ENCODE measurements at places on chromosomes 1 and 21.
A peak's percentile ranks its signal among the peaks of the same experiment; 100 is the strongest.

DNA sequence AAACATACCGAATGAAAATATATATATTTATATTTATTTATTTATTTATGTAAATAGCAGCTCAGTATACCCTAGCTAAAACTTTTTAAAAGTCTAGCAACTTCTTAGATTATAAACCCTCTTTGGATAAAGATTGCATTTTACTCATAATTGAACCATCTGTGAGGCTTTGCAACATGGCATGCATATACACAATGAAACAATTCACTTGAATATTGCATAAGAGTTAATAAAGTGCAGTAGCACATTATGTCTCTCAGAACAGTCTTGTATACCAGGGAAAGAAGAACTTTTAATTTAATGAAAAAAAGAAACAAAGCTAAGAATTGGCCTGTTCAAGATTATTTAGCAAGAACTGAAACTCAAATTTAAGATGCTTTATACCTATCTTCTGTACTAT, 1363.9 kb upstream of the ADGRL2 start:
- DNase-seq: no peak

- no peak for DNase-seq
These were observed 240.2 kb upstream of the CSF3R start for GRCh38 chr1:36722871-36723270.

DNA sequence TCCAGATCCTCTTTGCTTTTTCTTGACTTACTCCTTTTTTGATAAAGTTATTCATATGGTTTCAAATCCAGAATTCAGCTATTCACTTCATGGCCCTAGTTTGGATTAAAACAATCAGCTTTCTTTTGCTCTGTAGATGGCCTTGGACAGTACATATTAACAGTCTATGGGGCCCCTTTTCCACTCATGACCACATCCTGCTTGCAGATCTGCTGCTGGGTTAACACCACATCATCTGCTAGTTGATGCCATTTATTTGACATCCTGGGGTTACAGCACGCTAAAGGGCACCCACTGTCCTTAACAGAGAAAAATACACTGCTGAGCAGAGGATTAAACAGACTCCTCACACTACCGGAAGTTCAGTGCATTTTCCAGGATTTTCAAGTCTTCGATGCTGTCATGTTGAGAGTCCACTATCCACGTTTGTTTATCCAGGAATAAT, 941 bp upstream of the IFI16 start:
- DNase-seq: no peak

GRCh38 chr1:41368366-41368765, 7.1 kb downstream of the FOXO6 start:
- no peak for DNase-seq

DNA sequence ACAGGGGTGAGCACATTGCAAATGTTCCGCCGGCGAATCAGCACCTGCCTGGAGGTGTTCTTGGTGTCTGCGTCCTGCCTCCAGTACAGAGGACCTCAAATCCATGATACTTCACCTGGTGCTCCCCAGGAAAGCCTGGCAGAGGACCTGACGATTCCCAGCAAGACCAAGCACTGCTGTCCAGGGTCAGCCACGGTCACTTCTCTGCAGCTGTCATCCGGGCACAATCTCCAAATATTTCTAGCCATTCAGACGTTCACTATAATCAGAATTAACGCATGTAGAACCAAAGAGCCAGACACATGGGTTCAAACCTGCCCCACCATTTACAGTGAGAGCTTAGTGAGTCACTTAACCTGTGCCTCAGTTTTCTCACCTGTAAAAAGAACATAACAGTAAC, 74.5 kb downstream of the CLIC6 start:
- no peak for DNase-seq

DNA sequence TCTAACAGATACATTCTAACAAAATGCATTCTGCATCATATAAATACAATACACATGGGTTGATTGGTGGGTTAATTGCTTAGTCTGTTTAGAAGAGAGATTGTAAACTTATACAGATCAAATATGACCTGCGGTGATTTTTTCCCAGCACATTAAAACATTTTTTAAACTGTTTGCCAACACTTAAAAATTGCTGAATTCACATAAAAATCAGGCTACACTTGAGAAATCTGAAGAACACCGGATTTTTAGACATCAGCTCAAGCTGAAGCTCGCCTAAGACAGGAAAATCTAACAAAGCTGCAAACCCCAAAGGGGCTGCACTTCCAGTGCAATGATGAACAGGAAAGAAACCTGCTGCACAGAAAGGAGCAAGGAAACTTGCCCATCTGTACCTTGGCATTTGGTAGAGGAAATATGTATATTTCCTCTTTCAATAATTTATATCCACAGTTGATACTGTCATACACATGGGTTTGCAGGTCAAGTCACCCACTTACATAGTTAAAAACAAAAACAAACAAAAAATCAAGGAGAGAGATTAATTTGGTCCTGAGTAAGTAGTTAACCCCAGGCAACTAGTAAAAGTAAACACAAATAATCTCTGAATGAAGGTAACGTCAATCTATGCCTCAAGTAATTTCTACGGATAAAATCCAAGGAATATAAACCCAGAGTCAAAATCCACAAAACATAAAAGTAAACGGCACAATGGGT, 30.4 kb upstream of the JAK1 start:
- DNase-seq: no peak

GRCh38 chr1:65119951-65120350, 28.1 kb upstream of the AK4 start:
- no peak for DNase-seq

DNA sequence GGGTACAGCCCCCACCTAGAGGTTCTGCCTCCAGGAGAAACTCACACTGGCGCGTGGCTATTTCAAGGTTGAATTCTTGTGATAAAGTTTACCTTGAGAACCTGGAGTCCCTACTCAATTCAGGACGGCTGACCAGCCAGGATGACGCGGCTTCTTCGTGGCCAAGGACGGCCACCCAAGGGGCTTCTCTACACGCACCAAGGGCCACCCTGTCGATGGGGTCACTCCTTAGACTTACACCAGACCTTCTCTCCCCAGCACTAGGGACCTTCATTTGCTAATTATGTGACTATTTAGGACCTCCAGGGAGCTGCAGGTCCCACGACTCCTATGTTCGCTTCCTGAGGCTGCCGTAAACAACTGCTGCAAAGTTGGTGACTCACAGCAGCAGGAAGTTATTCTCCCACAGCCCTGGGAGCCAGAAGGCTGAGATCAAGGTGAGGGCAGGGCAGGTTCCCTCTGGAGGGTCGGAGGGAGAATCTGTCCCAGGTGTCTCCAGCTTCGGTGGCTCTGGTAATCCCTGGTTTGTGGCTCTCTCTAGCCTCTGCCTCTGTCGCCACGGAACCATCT, 135.9 kb downstream of the NPHP4 start:
- DNase-seq: no peak

DNA sequence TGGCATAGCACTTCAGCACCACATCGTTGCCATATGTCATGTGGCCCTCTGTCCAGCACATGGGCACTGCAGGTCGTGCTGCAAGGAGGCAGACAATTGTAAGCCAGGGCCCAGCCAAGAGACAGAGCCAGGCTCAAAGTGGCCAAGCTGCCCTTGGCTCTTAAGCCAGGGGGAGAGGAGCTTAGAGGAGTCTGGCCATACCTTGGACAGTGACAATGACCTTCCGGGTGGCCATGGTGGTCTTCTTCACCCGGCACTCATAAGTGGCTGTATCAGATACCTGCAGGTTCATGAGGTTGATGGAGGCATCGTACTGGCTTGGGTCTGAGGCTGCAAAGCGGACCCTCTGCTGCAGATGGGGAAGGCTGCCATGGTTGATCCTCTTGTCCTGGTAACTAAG, 4.6 kb downstream of the VSIG8 start:
- no peak for DNase-seq

DNA sequence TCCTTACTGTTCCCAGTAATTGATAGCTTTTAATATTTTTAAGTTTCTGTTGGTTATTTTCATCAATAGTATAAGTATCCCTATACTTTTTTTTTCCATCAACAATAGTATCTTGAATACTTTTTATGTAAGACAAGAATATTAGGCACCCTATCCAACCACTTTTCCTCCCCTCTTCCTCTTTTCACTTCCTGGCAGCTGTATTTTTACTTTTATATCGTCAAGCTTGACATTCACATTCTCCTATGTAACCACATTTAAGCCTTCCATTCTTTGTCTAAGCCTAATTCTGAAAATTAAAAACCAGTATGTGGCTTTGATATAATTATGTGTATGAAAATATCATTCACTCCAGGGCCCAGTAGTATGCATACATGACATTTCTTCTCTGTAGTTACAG, 9.3 kb downstream of the TMEM39B start:
- no peak for DNase-seq

GRCh38 chr1:205680073-205680851, at the start of gene SLC45A3:
TSS of gene SLC45A3 (minus strand) at chr1:205680509. CDS start at chr1:205664656, 15,853 bp downstream.
- peak; percentile 55 for DNase-seq

DNA sequence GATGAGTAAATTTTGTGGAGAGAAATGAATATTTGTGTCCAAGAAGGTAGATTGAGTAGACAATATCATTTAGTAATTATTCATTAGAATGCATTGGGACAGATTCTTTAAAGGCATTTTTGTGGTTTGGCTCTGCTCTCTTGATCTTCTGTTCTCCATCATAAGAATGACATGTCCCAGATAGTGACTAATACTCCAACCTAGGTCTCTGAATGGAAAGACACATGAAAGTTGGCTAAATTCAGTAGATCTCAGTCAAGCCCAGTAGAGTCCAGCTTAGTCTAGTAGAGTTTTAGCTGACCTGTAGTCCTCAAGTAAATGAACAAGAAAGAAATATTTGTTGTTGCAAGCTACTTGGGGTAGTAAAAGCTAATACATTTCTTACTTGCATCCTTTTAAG, 61.8 kb upstream of the DNAH14 start:
- DNase-seq: no peak

DNA sequence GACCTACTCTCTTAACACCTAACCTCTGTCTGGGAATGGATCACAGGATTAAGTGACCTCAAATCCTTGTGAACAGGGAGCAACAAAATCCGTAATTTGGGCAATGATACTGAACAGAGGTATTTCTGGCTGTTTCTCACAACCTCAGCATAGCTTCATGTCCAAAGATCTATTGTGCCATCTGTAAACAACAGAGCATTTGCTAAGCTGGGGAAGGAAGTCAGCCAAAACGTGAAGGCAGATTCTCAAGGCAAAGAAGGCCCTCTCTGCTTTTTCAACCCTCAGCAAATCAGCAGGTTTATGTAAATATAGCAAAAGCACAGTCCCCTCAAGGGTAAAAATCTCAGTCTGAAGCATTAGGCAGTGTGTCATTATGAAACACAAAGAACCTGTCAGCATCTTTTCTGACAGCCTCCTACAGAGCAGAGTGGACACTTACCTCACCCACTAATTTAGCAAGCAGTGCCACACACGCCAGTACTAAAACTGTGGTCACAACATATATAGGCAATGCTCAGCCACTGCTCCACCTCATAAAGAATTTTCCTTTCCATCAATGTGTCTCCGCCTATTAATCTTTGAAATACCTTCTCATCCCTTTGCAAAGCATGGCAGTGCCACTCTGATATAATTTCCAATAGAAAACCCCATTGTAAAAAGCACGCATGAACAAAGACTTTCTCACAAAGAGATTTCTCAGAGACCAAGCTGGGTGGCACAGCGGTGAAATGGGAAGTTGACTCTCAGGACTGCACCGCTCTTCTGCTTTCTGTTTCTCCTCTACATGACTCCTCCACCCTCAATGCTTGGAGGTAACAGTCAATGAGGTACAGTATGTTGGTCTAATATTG, 188.0 kb downstream of the RERE start:
- peak; percentile 59 for DNase-seq

DNA sequence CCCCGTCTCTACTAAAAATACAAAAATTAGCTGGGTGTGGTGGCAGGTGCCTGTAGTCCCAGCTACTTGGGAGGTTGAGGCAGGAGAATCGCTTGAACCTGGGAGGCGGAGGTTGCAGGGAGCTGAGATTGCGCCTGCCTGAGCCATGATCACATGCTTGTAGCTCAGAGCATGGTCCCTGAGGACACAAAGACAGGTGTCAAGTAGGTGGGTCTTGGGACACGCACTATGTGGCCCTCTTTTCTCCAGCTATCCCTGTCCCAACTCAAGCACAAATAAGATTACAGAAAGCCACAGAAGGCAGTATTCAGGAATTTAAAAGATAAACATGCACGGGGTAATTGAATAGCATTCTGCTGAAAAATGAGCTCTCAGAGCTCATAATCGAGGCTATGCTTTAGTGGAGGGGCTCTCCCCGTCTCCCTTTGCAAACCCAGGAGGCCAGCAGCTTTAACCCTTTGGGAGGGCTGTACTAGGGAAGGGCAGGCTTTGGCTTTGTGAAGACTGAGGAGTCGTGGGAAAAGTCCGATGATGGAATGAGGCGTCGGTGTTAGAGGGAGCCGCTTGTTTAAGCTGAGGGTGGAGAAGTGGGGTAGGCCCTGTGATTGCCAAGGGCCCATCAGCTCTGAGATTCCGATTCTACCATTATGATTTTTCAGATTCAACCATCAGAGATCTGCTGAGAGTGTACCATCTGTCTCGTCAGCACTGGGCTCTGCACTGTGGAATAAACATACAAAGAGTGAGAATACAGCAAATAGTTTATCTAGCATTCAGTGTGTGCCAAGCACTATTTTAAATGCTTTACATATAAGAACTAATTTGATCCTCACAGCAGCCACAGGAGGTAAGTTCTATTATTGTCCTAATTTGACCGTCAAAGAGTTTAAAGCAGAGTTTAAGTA, 59.7 kb upstream of the CD34 start:
- no peak for DNase-seq

DNA sequence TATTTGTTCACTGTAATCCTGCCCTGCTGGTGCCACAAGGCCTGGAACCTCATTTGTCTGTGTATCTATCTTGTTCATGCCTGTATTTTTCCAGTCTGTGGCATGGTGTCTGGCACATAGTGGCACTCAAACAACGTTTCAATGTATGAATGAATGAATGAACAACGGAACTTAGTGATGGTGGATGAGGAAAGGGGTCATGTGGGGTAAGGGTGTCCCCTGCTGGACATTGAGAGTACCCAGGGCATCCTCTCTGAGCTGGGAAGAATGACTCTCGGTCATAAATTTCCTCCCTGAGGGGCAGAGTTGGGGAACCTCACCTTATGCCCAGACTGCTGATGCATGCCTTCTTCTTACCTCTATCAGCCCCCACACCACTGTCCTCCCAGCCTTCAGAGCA, 18.9 kb upstream of the ZNF683 start:
- DNase-seq: peak; percentile 29

Measured in DMS79 treated with DMSO at 0.1 percent for 48 hours (cell line).